ENCODE measurements at places on chromosomes 6 and 20. TPM values are rescaled to one million over a fixed set of nuclear protein-coding genes. Genes with fewer than 3 reads are reported as not detected.

The AVP gene
- not detected for total RNA-seq

The GLP1R gene
- total RNA-seq = not detected

The SAMD3 gene
- total RNA-seq = not detected

The SAMD5 gene
- total RNA-seq = 0.65 TPM

The FLRT3 gene
- total RNA-seq = 0.50 TPM

The LY6G6C gene
- total RNA-seq = not detected

The BPIFB1 gene
- total RNA-seq = not detected

The BMP5 gene
- total RNA-seq = not detected

The TBX18 gene
- 31.0 TPM for total RNA-seq

The SNX21 gene
- 10.2 TPM for total RNA-seq

The SLC24A3 gene
- total RNA-seq = 0.16 TPM

The CST5 gene
- not detected for total RNA-seq

The TPX2 gene
- total RNA-seq = 25.2 TPM

The PROKR2 gene
- not detected for total RNA-seq

The GMPR gene
- total RNA-seq = 19.3 TPM

The TRIM15 gene
- total RNA-seq = not detected

The DIDO1 gene
- 50.9 TPM for total RNA-seq

The POM121L2 gene
- total RNA-seq = not detected

The RPP40 gene
- total RNA-seq = 10.2 TPM

The HLA-DMB gene
- 1.0 TPM for total RNA-seq

The GNAS-AS1 gene
- total RNA-seq = not detected

The LSM2 gene
- total RNA-seq = 24.1 TPM

The GPSM3 gene
- total RNA-seq = 3.2 TPM

The HEY2 gene
- total RNA-seq = under 0.01 TPM

The LGSN gene
- total RNA-seq = not detected

The OPN5 gene
- total RNA-seq = not detected

The KIF6 gene
- not detected for total RNA-seq

Data from bladder microvascular endothelial cell (primary cell).